Stimulated activated CD4-positive, alpha-beta T cell treated with anti-CD3 and anti-CD28 coated beads, Interleukin-2, amount 100 ng/mL, for 4 hours (primary cell): ENCODE measurements at places on chromosomes 5 and 9.
A peak's percentile ranks its signal among the peaks of the same experiment; 100 is the strongest.

GRCh38 chr5:90119531-90119971, 290.0 kb downstream of the CETN3 start:
- DNase-seq: no peak

DNA sequence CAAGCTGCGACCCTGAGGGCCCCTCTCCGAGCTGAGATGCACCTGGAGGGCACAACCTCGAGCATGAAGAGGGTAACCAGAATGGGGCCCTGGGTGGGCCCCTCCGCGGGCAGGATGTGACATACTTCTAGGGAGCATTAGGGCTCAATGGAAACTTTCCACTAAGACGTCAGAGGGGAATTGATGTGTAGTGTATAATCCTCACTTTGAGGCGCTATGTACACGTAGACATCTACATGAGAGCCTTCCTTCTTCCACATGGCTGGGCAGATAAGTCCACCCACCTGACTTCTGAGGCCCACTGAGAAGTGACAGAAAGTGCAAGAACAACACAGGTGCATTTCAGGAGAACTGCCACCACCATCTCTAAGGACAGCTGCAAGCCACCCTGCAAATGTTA, 61.0 kb downstream of the DAP start:
- DNase-seq: no peak

- DNase-seq: no peak
Observed at GRCh38 chr5:36897616-36898015, 21.0 kb downstream of the NIPBL start.

DNA sequence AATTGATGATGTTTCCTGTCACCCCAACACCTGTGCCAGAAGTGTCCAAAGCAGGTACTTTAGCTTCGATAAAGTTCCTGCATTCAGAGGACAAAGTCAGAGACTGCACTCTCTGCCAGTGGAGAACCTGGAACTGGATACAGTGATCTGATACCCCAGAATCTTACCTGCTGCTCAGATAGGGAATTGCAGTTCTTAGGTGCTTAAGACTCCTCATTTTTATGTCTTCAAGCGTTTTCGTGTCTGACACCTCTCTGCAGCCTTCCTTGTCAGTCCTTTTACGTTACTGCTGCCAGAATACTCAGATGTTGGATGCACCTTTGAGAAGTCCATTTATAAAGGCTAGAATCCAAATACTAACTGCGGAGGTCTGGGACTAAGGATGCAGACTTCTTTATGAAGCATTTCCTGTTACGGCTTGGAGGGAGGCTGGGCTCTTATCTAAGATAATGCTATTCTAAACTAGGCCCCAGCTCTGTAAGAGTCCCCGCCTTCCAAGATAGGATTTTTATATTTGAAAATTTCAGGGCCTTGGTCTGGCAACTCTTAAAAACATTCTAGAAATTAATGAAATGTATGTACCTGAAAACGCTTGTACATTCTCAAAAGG, 1.9 kb downstream of the ISOC1 start:
- no peak for DNase-seq

DNA sequence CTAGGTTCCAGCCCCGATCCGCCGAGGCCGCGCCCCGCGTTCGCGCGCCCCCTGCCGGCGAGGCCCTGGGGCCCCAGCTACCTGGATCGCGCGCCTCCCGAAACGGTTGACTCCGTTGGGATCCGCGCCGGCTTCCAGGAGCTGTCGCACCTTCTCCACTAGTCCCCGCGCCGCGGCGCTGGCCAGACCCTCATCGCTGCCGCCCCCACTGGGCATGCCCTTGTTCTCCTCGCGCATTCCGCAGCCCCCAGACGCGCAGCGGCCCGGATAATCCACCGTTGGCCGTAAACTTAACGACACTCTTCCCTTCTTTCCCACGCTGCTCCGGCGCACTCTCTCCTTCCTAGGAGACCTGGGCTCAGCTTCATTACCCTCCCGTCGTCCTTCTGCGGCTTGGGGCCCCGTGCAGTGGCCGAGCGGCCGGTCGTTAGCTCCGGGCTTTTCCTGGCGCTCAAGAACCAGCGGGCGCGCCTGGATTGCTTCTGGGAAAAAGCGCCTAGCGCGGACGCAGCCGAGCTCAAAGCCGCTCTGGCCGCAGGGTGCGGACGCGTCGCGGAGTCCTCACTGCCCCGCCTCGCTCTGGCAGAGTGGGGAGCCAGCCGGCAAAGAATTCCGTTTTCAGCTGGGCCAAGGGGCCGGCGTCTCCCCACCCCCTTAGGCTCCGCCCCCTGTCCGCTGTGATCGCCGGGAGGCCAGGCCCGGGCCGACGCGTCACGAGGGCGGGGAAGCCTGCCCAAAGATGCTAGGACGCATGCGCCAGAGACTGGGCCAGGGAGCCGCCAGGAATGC, at the start of gene CDKN2B:
TSS of gene CDKN2B (minus strand) at position 589 of the 789 bp plus-strand sequence. CDS start at position 237, 352 bp downstream.
- DNase-seq: peak; percentile 31

- no peak for DNase-seq
Observed at GRCh38 chr5:612498-613424, 621 bp downstream of the CEP72 start.

GRCh38 chr9:79610791-79611614, 39.2 kb downstream of the TLE4 start:
- no peak for DNase-seq

- peak; percentile 84 for DNase-seq
Observed at GRCh38 chr5:172806897-172807672, 27.0 kb upstream of the ERGIC1 start.

- no peak for DNase-seq
Observed at GRCh38 chr5:129748913-129749880, 1.3 kb downstream of the MINAR2 start.

DNA sequence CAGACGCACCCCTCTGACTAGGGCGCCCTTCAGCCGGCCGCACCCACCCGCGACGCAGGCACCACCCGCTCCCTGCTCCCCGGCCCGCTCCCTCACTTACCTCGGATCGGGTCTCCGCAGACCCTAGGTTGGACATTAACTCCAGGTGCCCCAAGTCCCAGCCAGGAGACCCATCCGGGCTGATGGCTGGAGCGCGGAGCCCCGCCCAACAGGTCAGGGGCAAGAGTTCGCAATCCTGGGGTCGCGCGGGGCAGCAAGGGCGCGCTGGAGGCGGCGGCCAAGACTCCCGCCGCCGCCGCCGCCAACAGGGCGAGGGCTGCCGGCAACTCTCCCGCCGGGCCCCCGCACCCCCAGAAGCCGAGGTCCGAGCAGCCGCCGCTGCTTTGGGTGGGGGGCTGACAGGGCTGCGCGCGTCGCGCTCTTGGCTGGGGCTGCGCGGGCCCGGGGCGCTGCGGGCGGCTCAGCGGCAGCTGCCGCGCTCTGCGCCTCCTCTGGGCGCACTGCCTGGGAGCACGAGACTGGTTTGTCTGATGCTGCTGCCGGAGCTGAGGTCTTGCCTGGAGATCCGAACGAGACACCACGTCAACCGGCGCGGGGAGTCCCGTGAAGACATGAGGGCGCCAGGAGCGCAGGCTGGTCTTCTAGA, at the start of gene GDNF:
TSS of gene GDNF (minus strand) at position 635 of the 646 bp plus-strand sequence. CDS start 5,245 bp downstream, outside the sequence.
- no peak for DNase-seq

- DNase-seq: no peak
Observed at GRCh38 chr5:151685749-151686673, 704 bp downstream of the SPARC start.

DNA sequence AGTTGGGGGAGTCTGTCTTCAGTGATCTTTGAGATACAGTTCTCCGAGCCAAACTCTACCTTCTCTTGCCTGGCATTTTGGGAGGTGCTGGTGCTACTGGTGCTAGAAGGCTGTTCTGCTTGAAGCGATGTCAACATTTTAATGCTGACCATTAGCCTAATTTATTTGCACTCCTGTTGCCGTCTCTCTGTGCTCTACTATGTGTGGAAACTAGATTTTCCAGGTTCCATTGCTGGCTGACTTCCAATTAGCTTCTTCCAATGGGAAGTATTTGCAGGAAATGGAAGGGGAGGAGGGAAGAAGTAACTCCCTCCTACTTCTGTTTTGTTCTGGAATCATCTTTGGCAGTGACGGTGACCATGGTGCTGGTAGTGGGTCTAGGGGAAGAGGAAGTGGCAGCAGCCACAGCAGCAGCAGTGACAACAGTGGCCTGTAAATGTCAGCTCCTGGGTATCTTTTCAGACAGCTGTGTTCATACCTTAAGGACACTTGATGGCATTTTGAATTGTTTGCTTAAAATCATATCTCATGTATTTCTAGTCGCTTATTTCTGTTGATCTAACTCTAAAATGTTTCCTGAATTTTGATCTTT, 7.9 kb downstream of the TXNDC8 start:
- no peak for DNase-seq

DNA sequence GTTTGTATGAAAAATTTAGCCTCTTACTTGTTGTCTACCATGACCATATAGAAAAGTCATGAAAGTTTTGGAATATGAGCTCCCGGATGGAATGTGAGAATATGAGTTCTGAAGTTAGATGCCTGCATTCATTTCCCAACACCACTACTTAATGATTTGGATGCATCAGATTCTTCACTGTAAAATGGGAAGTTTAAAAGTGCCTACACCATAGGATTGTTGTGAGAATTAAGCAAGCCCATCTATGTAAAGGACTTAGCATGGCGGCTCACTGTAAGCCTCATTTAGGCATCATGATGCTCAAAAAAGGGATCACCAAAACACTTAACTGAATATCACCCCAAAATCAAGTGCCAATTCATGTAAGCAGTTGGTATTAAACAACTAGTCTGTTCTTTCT, 177.3 kb downstream of the RAB3C start:
- DNase-seq: no peak

DNA sequence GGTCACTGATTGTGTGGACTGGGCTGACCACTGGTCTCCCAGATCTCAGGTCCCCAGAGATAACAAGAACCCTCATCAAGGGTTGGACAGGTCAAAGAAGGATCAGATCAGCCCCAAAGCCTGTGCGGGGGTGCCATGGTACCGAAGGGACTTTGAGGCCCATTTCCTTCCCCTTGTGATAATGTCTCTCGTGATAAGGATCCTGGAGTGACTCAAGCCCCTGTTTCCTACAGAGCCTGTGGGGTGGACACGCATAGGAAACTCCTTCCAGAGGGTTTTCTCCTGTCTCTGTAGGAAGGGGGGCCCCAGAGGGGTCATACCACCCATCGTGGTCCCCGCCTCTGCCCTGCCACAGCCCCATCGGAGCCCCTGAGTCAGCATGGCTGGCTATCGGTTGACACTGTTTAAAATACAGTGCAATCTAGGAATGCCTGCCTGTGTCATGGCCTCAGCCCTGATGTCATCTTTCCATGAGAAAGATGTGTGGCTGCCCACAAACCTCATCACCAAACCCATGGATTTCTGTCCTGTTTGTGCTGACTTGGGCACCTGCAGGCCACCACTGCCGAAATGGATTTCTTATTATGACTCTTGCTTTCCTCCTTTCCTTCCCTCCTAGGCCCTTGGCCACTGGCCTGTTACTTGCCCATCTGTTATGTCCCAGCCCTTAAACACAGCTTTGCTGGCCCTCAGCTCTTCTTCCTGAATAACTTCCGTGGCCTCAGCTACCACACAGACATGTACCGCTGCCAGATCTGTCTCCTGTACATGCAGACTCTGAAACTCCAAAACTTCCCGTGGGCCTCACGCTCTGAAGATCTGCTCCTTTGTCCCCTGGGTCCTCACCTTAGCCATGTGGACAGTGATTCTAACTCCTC, 2.9 kb upstream of the CSF2 start:
- no peak for DNase-seq

DNA sequence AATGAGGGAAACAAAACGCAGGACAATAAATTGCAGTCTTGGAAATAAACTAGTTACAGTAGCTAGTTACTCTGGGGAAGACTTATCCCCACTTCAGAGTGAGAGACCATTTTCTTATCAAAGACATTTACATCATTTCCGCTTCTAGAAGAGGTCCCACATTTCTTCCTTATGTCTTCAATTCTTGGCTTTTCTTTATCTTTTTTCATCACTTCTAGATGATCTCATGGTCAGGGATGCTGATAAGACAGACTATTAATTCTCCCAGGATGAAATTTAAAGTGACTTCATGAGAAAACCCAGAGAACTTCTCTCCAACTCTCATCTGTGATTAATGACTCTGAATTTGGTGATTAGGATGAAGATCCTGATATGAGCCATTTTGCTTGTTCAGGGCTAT, 229.1 kb downstream of the MTRR start:
- DNase-seq: no peak

DNA sequence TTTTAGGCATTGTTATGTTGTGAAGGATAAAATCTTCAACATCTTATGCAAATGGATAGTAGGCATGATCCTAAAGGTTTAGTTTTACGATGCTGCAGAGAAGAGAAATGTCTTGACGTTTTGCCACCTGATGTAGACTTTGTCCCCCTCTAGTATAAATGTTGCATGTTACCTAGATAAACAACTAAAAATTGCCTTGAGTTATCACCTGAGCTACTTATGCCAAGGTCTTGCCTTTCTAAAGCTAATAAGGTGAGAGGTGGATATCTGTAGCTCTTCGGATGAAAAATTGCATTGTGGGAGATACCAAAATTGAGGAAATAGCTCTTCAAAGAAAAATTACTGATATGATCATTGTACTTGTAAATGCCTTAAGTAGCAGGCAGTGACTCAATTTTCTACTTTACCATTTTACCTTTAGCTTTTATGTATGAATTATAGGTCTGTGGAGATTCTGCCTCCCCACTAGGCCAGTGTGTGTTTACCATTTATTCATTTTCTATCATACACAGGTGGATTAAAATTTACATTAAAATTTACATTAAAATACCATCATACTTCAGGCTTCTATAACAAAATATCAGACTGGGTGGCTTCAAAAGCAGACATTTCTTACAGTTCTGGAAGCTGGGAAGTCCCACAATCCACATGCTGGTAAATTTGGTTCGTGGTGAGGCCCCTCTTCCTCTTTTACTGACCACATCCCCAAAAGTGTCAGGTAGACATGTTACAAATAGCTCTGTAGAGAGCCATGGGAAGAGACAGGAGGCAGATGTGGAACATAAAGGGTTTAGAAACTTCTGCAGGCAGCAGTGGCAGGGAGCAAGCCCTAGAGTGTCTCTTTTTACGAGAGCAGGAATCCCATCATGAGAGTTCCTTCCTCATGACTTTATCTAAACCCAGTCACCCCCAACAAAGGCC, 100.7 kb upstream of the ERBIN start:
- DNase-seq: no peak

- DNase-seq: no peak
Observed at GRCh38 chr5:140152022-140152999, 22.7 kb upstream of the CYSTM1 start.

GRCh38 chr9:35826071-35826701, 2.3 kb downstream of the FAM221B start:
- DNase-seq: no peak

DNA sequence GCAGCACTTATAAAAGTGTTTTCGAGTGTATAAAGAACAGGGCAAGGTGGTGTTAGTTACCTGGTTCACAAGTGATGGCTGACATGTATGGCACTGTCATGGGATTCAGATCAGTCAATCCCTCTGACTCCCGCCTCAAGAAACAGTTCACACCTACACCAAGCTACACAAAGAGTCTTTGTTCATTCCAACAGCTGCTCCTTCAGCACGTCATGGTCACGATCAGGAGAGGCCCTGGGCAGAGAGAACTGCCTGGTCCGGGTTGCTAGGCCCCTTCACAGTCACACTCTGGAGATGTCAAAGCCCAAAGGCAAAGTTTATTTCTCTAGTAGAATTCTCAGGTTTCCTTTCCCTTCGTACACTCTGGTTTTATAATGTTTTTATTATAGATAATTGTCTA, 426.7 kb downstream of the ZSWIM6 start:
- DNase-seq: no peak

- DNase-seq: no peak
Observed at GRCh38 chr9:129318121-129319075, 140.3 kb upstream of the IER5L start.

GRCh38 chr5:98031926-98032325, 741.5 kb upstream of the RGMB start:
- no peak for DNase-seq
